ENCODE measurements at places on chromosomes 5 and 9.

DNA sequence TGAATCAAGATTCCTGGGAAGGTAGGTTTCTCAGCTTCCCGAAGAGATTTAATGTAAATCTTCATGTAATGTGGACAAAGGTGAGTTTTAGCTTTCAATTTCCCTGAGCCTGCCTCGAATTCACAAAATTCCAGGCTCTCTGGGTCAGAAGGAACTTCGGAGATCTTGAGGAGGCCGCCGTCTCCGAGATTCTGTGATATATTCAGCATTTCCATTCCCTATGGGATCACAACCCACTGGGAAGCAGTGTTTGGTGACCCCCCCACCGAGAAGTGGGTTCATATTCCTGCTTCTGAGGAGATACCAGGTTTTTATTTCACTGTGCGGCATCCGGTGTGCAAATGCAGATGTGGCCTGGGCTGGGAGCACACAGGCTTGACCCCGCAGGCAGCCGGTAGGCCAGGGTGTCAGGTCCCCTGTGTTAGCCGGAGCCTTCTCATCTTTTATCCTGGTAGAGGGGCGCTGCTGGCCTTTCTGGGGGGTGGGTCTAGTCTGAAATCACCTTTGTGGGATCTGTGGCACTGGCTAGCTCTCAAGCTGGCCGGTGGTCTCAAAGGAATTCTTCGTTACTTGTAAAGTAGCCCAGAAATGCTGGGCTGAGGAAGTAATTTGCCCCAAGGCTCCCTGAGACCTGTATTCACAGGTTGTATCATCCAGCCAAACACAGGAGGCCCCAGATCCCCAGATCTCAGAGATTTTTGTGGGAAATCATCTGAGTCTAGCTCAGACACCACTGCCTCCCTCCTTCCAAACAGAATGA lies 1.4 kb downstream of the PLEKHG4B start:
- no peak for DNase-seq

DNA sequence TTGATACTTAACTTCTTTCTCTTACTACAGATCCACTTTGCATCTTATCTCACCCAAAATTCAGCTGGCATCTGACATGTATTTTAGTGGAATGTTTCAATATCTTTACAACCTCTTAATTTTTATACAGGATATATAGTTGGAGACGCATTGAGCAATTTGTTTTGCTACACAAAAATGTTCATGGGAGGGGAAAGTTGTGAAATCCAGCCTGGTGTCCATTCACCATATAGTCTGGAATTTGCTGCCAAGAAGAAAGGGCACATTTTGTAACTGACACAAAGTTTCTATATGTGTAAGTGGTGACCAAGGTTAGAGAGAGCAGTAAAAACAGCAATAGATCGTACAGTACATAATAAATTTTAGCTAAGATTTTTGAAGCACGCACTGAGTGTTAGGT lies 14.0 kb upstream of the CHD1 start:
- no peak for DNase-seq

GRCh38 chr5:24633715-24634325 lies 11.0 kb downstream of the CDH10 start:
- DNase-seq = peak; percentile 65

GRCh38 chr5:107670087-107670931 lies 428 bp downstream of the EFNA5 start:
- peak; percentile 46 for DNase-seq

DNA sequence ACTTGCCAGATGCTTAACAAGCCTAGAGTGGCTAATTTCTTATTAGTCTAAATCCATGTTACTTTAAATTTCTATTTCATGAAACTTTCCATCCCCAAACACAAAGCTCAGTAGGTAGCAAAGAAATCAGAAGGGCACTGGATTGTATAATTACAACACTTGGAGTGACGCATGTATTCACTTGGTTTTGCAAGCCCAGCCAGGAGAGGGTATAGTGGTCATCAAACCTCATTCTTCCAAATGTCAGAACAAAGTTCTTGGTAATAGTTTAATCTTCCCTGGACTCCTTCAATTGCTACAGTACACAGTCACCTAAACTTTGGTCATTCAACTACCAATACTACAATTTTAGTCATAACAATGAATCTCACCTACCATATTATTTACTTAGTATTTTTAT lies 112.1 kb downstream of the SEMA6A start:
- DNase-seq = no peak

DNA sequence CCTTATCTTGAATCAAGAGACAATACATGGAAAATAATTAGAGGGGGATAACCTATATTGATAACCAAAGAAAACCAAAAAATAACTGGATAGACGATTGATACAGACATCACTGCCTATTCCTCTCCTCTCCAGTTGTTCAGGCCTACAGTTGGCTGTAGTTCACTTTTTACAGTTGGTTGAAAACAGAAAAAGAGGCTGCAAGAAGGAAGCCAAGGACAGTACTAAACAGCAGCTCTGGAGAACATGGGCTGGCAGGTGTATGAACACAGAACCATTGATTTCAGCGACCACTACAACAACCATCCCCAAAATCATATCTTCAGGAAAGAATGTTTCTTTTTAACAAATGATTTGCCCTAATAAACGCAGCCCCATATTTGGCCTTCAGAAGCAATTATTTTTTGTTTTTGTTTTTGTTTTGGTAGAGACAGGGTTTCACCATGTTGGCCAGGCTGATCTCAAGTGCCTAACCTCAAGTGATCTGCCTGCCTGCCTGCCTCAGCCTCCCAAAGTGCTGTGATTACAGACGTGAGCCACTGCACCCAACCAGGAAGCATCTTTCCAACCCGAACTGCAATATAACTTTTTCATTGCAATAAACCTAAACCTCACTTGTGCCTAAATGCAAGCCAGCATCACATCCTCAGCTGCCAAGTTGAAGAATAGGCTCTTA lies 64.3 kb downstream of the MLLT3 start:
- DNase-seq = peak; percentile 29

DNA sequence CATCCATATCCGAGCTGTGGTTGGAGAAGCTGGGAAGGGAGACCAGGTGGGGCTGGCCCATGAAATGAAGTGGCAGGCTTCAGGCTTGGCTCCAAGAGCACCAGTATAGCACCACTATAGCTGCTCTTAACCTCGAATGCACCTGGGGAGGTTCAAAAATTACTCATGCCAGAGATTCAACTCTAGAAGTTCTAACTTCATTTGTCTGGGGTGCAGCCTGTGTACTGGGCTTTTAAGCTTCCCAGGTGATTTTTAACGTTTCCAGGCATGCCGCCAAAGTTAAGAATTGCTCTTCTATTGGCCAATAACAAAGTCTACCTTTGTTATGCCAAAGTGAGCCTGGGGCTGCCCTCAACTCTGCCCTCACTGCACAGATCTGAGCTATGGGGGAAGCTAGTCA lies 458 bp downstream of the PRSS3 start:
- no peak for DNase-seq

- peak; percentile 56 for DNase-seq
Observed at GRCh38 chr5:142922223-142922952, 152.2 kb downstream of the ARHGAP26 start.

- DNase-seq = no peak
Observed at GRCh38 chr5:151186538-151186937, 29.0 kb upstream of the ANXA6 start.

DNA sequence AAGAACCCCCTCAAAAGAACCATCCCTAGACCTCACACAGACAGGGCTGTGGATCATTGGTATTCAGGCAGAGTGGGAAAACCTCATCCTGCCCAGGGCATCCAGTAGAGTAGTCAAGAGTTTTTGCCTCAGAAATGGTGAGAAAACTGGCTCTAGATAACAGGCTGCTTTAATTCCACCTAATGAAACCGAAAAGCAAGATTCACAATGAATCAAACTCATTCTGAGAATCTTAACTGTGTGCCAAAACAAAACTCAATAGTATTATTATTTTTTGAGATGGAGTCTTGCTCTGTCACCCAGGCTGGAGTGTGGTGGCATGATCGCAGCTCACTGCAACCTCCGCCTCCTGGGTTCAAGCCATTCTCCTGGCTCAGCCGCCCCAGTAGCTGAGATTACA lies 17.8 kb upstream of the NPM1 start:
- no peak for DNase-seq

- no peak for DNase-seq
Observed at GRCh38 chr5:142568283-142568995, 117.5 kb downstream of the FGF1 start.

DNA sequence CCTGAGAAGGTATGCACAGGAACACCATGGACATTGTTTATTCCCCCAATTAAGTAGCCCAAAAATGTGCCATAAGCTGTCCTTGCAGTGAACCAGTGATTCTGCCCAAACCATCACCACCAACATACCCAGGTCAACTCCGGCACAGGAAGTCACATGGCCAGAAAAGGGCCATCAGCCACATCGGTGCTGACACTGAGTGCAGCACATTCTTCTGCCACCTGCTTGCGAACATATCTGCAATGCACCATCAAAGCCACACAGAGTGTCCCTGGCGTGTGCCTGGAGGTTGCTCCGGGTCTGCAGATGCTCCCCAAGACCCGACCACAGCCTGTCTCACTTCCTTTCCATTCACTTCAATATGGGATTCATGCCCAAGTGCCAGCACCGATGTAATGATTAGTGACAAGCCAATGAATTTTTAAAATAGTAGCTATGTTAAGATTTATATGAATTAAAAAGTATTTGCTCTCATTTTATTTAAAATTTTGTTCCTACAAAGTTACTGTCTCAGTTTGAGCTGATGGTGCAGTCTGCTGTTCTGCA lies 37.6 kb downstream of the SYK start:
- no peak for DNase-seq

DNA sequence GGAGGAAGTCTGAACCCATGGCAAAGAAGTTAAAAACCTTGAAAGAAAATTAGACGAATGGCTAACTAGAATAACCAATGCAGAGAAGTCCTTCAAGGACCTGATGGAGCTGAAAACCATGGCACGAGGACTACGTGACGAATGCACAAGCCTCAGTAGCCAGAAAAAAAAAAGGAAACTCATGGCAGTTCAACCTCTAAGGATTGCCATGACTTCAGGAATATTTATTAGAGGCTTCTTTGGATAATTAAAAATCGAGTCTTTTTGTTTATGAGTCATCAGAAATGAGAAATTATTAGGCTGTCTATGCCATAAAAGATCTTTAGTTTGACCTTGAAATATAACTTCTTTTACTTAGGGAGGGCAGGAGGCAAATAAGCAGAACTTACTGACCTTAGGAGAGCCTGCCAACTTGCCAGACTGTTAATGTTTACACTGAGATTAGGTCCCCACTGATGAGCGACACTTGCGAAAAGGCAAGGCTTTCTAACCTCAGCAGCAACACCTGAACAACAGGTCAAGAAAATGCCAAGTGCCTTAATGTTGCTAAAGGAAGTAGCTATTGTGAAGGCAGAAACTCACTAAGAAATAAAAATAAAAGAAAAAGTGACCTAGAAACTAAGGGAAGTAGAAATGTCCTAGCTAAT lies 55.2 kb upstream of the TUSC1 start:
- no peak for DNase-seq

DNA sequence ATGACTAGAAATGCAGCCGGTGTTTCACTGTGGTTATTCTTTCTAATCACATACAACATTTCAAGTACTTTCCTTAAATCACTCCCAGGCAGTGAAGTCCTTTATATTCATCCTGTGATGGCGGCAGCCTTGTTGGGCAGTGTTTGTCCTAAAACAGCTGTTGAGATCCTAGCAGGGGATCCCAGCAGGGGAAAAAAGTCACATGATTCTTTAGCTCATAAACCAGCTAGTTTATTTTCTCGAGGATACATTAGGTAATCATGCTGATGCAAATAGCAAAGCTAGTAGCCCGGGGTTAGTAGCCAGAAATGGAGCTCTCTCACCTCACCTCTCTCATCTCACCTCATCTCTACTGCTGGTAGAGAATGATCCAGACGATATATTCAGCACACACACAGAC lies 70.5 kb downstream of the FOXD1 start:
- peak; percentile 43 for DNase-seq

DNA sequence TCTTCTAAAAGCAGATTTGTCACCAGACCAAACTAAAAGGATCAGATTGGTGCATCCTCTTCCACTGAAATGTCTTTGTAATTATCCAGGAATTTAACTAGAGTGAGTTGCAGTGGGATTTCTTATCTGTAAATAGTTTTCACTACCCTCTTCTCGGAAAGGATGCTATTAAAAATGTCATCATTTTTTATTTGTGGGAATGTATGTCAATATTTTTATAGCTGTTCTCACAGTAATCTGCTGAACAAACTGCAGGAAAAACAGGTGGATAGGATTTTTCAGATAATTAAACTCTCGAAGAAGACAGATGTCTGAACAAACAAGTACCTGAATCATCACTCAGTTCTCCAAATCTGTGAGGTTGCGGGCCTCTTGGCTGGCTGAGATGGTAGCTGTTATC lies 62.7 kb downstream of the RAB14 start:
- DNase-seq = no peak

- DNase-seq = no peak
Observed at GRCh38 chr9:33106827-33107621, 30.6 kb upstream of the SMU1 start.

- DNase-seq = no peak
Observed at GRCh38 chr5:133962131-133962530, 6.3 kb downstream of the C5orf15 start.

GRCh38 chr5:6730407-6730806 lies 17.2 kb downstream of the TENT4A start:
- no peak for DNase-seq

- no peak for DNase-seq
Observed at GRCh38 chr5:112586596-112587062, 151.1 kb upstream of the APC start.

DNA sequence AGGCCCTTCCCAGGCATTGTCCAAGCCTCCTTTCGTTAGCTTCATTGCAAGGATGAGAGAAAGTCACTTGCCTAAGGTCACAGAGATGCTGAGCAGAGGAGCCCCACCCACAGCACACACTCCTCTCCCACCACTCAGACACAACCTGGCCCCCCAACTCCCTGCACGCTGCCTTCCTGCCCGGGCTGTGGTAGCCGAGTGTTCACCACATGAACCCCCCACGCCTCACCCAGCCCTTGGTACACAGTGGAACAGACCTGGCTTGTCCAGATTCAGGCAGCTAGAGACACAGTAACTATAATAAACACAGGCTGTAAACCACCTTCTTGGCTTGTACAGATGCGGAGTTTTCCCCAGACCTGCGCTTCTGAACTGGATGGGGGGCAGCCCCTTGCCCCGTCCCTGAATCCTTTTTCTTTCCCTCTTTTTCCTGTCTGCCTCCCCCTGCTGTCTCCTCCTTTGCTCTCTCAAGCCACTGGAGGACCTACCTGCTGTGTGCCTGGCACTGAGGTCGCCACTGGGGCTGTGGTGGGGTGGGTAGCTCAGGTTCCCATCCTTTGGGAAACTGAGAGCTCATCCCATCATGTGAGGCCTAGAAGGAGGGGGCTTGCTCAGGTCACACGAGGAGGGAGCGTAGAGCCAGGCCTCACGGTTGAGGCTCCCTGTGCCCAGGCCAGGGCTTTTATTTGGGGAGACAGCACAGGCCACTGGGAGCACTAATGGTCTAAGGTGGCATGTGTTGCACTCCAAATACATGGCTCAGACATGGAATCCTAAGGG lies 55.7 kb upstream of the SYNPO start:
- no peak for DNase-seq

GRCh38 chr5:169161022-169161680 lies 139.8 kb downstream of the SLIT3 start:
- DNase-seq = no peak

Measured in NCI-H345 (cell line).